ENCODE measurements at places on chromosomes 1 and 21. TPM values are rescaled to one million over a fixed set of nuclear protein-coding genes. Genes with fewer than 3 reads are reported as not detected.

DNA sequence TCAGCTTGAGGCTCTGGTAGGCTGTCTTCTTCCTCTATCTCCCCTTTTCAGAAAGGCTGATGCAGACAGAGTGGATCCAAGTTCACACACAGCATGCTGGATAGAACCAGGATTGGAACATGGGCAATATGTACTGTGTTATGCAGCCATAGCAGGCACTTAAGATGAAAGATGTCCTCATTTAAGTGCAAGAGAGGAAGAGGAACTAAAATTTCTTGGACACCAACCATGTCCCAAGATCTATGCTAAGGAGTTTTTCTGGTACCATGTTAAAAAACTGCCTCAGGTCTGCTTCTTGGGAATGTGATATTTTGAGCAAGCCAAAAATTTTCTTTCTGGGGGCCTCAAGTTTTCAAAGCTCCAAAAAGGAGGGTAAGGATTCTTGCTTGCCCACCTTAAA, 1.2 kb downstream of the SDHB start:
- no peak for DNase-seq

Gene FASLG
- total RNA-seq: 0.60 TPM

Gene C1QB
- 217 TPM for total RNA-seq

Gene CCDC185
- not detected for total RNA-seq

- no peak for DNase-seq
Observed at GRCh38 chr1:151324390-151324930, 2.8 kb downstream of the PI4KB start.

Gene FCRL5
- total RNA-seq: 1.7 TPM

Gene ZYG11A
- total RNA-seq: not detected

GRCh38 chr1:235504122-235504493, at the start of gene B3GALNT2:
Gene B3GALNT2 (minus strand): TSS chr1:235504452. CDS start chr1:235504252, 200 bp downstream.
- no peak for DNase-seq

- no peak for DNase-seq
Observed at GRCh38 chr1:62406576-62406975, 30.3 kb upstream of the USP1 start.

Gene DDAH1
- total RNA-seq: 86.3 TPM

Measured in mucosa of descending colon (tissue), 3 donors.